Mucosa of descending colon (tissue), 3 donors: ENCODE measurements at places on chromosomes 13 and 19.

- no peak for DNase-seq
Measured at GRCh38 chr19:37981785-37982475, 74.9 kb downstream of the SIPA1L3 start.

DNA sequence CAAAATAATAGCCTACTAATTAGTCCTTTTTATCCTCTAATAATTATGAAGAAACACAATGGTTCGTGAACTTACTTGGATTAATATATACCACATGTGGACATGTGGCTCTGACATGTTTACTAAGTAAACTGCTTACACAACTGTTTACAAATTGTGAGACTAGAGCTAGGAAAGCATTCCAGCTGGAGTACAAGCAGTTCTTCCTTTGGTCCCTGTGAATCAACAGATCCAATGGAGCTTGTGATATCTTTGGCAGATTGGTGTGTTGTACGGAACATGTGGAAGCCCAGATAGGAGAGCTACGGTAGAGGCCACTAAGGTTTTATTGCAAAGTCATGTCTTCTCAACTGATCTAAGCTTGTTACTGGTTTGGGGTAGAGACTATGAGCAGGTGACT, 145.5 kb upstream of the SPRY2 start:
- DNase-seq, result no peak

GRCh38 chr19:40549007-40549708, 27.5 kb upstream of the SHKBP1 start:
- DNase-seq, result no peak

GRCh38 chr19:6696239-6696820, 24.1 kb downstream of the C3 start:
- DNase-seq, result no peak

DNA sequence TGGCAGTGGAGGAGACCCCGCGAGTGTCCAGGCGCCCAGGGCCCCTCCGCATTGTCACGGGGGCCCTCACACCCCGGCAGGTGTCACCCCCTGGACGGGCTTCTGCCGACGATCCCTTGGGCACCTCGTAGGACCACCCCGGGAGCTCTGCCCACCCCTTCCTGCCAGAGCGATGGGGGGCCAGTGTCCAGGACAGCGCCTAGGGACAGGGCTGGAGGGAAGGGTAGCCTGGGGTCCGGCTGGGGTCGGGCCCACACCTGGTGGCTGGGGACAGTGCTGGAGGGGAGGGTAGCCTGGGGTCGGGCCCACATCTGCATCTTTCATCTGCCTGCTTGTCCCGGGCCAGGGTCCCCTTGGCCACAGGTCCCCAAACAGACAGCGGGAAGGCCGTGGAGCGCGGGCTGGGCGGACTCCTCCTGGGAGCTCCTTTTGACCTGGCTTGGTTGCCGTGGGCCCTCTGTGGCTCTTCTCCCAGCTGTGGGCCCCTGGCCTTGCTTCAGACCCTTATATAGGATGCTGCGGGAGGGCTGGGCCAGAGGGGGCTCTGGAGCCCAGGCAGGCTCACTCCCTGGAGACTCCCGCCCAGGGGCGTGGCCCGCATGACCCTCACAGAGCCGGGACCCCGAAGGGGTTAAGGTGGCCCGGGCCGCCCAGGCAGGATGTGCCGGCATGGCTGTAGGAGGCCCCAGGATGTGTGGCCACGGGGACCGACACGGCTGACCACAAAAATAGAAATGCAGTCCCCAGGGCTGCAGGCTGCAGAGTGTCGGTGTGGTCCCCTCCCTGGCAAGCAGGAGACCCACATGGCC, 74.1 kb upstream of the MCF2L start:
- peak; percentile 53 for DNase-seq

GRCh38 chr13:112783978-112784371, 94.1 kb downstream of the ATP11A start:
- DNase-seq, result no peak

DNA sequence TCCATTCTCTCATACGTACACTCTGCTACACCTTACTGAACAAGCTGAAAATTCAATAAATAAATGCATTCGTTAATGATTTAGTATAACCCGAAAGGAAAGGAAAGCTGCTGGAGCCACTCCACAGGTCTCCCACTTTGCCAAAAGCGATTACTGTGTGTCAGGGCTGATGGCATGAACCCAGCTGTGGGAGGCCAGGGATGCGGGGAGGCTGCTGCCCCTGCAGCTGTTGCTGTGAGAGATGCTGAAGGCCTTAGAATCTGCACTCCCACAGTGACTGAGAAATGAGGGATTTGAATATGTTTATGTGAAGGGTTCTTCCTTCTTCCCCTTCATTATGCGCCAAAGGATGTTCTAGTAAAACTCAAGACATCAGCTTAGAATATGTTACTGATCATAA, 58.7 kb upstream of the NBEA start:
- no peak for DNase-seq
